ENCODE measurements at places on chromosomes 7 and 10.

GRCh38 chr7:88111954-88112471 lies 107.8 kb downstream of the SRI start:
- no peak for DNase-seq

GRCh38 chr10:23643111-23643780 lies 204.4 kb downstream of the OTUD1 start:
- no peak for DNase-seq

DNA sequence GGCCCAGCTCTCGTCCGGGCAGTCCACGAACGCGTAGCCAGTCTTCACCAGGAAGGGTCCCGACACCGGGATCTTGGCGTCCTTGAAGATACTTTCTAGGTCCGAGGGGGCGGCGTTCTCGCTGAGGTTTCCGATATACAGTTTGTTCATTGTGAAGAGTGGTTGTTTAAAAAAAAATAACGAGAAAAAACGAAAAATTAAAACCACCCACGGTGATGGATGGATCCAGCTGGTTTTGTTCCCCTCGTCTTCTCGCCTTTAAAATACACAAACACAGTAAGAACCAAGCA lies 385 bp downstream of the IGF2BP3 start:
- no peak for DNase-seq

DNA sequence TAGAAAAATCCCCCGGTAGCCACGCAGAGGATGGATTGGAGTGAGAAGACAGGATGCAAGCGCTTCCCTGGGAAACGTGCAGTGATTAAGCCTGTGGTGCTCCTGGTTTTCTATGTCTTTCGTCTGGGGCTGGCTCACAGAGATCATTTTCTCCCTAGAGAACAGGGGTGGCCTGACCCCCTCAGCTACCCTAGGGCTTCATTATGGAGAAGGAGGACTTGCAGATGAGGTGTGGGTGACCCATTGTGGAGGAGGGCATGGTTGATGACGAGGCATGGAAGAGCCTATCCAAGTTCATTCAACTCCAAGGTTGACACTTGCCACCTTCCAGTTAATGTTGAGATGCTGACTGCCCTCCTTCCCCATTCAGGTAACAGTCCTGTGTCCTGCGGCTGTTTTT lies 75.9 kb downstream of the VSTM4 start:
- DNase-seq, result no peak

DNA sequence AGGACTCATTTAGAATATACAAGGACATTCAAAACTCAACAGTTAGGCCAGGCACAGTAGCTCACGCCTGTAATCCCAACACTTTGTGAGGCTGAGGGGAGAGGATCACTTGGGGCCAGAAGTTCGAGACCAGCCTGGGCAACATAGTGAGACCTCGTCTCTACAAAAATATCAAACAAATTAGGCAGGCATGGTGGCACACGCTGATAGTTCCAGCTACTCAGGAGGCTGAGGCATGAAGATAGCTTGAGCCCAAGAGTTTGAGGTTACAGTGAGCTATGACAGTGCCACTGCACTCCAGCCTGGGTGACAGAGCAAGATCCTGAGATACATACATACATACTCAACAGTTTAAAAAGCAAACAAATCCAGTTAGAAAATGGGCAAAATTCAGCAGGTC lies 44.9 kb downstream of the GNA12 start:
- DNase-seq, result no peak

GRCh38 chr7:128665057-128665456 lies 7.0 kb upstream of the GARIN1A start:
- DNase-seq, result no peak

All from stimulated activated CD4-positive, alpha-beta T cell treated with anti-CD3 and anti-CD28 coated beads, Interleukin-1b, Interleukin-23, amount 100 ng/mL, for 48 hours (primary cell).